ENCODE measurements at places on chromosomes 6 and 20. TPM values are rescaled to one million over a fixed set of nuclear protein-coding genes. Genes with fewer than 3 reads are reported as not detected.

The CDSN gene
- not detected for total RNA-seq

The PROKR2 gene
- total RNA-seq, result not detected

The SLC35F1 gene
- total RNA-seq, result 6.3 TPM

GRCh38 chr6:48986845-48987244 lies 476.2 kb downstream of the MMUT start:
- DNase-seq, result no peak

DNA sequence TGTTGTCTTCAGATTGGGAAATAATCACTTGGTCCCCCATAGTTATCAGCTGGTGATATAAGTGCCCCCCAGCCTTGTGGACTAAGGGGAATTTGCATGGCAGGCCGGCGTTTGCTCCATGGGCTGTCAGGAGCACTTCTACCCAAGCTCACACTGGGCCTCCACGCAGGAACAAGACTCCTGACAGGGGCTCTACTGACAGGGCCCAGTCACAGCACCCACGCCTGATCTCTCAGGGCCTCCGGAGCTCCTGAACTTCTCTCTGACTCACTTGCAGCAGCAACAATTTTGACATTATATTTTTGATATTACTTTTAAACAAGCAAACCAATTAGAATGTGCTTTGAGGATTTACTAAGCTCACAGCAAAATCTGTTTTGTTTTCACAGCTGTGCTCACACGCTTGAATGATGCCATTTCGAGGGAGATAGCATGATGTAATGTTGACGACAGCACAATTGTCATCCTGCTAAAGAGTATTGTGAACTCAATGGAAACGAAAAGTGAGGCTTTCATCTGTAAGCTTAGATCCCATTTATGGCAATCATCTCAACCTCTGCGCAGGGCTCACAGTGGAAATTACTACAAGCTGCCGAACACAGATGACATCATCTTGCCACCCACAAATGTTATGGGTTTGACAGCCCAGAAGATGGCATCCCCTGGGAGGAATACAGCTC lies 28.7 kb upstream of the TXNDC5 start:
- peak; percentile 33 for DNase-seq

- no peak for DNase-seq
These were observed 149.6 kb downstream of the BACH2 start for GRCh38 chr6:90146921-90147649.

DNA sequence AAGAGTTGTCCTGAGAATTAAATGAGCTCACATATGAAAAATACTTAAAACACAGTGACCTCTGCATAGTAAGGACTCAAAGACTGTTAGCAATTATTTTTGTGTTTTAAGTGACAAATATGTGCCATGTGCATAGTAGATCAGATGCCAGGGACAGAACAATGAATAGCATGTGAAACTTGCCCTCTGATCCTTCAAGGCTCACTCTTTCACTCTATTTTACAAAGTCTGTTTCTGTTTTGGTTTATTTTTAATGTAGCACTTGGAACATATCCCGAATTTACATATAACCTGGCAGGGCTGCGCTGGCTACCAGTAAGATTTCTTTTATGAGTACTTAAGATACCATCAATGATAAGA lies 135.5 kb upstream of the TNFAIP3 start:
- DNase-seq, result no peak

DNA sequence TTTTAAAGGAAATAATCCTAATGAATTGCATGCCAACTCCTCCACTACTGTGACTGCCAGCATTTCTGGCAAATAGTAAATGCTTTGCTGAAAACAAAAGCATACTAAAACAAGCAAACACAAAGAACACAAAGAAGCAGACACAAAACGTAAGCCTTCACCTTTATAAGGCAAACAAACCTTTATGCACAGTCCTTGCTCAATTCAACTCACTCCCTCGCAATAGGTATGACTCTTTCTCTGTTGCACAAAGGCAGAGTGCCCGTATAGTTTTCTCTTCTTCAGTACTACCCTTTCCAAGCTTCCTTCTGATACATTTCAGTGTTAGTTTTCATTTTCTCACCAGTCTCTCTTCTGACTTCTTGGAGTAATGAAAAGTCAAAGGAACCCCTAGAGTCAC lies 63.9 kb downstream of the PDE10A start:
- DNase-seq, result no peak

DNA sequence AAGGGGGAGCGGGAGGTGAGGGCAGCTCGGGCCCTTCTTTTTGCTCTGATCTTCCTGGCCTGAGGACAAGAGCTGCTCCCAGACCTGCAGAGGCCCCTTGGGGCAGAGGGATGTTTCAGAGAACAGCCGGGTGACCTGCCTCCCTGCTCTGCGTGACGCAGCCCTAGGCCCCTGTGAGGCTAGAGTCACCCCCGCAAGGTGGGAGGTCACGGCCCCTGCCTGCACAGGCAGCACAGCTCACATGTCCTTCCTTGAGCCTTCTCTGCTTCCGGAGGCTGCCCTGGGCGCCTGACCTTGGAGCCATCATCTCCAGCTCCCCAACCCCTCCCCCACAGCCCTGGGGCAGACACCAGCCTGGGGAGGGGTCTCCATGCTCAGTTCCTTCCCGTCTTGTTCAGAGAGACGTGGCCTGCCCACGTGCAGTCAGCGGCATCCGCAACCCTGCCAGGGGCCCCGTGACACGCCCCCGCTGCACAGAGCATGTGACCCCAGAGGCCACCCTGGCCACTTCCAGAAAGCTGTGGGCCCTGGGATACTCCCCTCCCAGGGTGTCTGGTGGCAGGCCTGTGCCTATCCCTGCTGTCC lies at the start of gene BIRC7:
TSS of gene BIRC7 (plus strand) at position 507 of the 585 bp plus-strand sequence. CDS start 192 bp downstream, outside the sequence.
- DNase-seq, result no peak

DNA sequence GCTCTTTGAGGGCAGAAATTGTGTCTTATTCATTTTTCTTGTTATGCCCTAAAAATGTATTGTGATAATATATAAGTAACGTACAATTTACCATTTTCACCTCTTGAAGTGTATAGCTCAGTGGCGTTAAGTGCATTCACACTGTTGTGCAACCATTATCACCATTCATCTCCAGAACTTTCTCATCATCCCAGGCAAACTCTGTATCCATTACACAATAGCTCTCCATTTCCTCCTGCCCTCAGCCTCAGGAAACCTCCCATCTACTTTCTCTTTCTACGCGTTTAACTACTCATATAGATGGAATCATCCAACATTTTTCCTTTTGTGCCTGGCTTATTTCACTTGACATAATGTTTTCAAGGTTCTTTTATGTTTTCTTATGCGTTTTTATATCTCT lies 184.6 kb downstream of the ESR1 start:
- no peak for DNase-seq

Measured in tongue (tissue), 3 donors.